ENCODE measurements at places on chromosomes 1 and 21. TPM values are rescaled to one million over a fixed set of nuclear protein-coding genes. Genes with fewer than 3 reads are reported as not detected.
A peak's percentile ranks its signal among the peaks of the same experiment; 100 is the strongest.

Gene PLA2G4A
- total RNA-seq, result 4.8 TPM

DNA sequence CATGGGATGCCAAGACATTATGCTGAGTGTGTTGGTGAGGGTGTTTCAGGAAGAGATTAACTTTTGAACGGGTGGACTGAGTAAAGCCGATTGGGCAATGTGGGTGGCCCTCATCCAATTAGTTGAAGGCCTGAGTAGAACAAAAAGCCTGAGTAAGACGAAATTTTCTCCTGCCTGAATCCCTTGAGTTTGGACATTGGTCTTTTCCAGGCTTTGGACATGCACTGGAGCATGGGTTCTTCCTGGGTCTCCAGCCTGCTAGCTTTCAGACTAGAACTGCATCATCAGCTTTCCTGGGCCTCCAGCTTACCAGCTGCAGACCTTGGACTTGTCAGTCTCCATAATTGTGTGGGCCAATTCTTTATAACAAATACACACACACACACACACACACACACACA is 63.6 kb downstream of the NIBAN1 start:
- DNase-seq, result peak; percentile 73

DNA sequence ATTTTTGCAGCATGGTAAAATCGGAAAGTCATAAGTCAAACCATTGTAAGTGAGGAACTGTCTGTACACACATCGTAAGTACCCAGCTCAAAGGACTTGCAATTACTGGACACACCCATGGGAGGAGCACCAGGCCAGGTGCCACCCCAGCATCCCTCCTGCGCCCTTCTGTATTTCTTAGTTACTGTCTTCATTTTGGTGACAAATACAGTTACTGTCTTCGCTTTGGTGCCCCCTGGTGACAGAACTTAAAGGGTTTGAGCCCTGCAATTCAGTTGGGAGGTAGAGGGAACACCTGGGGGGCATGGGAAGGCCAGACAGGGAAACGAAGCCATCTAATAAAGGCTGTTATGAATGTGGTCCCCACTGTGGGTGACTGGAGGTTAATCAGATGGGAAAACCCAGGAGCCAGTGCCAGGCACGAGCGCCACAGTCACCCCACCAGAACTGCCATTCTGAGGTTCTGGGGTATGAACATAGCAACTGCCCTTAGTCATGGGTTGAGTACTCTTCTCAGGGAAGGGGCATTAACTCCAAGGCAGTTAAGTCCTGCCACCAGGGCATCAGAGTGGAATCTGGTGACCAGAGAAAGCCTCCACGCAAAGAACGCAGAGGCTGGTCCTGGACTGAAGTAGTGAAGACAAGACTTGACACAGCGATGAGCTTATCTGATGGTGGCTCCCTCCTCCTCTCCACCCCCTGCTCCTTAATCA is 612.9 kb downstream of the PTPRU start:
- DNase-seq, result no peak

DNA sequence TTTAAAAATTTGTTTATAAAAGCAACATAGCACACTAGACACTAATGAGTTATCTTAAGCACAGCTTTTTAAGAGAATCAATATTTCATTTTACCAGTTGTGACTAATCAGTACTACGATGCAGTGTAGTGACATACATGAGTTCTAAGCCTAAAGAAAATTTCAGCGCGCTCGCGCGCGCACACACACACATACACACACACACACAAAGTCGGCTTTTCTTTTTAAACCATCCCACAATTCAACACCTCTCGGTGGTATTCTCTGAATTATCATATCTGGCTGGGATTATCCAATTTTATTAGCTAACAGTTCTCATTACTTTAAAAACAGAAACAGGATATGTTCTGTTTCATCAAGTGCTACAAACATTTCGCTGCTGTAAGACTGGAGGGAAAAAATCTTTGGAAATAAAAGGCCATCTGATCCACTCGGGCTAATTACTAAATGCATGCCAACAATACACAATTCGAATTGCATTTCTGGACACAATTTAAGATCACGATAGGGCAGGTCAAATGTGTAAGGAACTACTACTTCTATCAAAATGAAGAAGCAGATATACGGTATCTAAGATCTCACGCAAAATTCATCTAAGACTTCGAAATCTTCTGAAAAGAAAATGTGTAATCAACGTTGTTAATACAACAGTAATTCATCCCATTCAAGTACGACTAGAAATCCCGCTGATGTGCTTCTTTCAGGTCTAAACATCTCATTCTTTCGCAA is 1.2 kb downstream of the TUT4 start:
- no peak for DNase-seq

DNA sequence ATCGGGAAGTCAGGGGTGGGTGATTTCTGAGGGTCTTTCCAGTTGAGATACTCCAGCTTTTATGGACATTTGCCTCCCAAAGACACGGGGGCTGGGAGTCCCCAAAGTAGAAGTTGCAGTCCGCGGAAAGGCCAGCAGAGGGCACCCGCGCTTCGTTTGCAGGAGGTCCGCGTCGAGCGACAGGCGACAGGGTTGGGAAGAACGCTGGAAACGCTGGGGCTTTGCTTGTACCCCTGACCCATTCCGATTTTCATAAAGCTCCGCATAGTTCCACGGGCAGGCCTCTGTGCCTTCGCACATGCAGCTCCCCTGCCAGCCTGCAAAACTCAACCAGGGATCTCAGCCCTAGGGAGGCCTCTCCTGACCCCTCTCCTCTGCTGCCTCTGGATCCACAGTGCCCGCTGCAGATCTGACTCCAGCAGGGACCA is 44.2 kb upstream of the LAPTM5 start:
- DNase-seq, result peak; percentile 94

Gene CLCA1
- not detected for total RNA-seq

- DNase-seq, result no peak
Observed at GRCh38 chr1:151461694-151462093, 2.4 kb upstream of the POGZ start.

DNA sequence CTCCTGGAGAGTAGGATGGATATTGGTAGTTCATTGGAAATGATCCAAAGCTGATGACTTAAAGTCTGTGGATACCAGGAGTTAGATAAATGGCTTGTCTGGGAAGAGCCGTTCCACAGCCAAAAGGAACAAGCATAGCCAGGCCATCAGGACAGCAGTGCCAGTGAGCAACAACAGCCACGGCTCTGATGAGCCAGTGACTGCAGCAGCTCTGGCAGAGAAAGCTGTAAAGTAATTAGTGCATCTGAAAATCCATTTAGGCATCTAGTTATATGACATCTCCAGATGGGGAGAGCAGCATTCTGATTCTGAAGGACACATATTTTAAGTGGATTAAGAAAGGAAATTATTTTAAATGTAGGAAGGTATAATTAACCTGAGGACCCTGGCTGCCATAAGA is 256.2 kb upstream of the PLXNA2 start:
- no peak for DNase-seq

- no peak for DNase-seq
Observed at GRCh38 chr1:197124376-197124775, 22.1 kb downstream of the ASPM start.

DNA sequence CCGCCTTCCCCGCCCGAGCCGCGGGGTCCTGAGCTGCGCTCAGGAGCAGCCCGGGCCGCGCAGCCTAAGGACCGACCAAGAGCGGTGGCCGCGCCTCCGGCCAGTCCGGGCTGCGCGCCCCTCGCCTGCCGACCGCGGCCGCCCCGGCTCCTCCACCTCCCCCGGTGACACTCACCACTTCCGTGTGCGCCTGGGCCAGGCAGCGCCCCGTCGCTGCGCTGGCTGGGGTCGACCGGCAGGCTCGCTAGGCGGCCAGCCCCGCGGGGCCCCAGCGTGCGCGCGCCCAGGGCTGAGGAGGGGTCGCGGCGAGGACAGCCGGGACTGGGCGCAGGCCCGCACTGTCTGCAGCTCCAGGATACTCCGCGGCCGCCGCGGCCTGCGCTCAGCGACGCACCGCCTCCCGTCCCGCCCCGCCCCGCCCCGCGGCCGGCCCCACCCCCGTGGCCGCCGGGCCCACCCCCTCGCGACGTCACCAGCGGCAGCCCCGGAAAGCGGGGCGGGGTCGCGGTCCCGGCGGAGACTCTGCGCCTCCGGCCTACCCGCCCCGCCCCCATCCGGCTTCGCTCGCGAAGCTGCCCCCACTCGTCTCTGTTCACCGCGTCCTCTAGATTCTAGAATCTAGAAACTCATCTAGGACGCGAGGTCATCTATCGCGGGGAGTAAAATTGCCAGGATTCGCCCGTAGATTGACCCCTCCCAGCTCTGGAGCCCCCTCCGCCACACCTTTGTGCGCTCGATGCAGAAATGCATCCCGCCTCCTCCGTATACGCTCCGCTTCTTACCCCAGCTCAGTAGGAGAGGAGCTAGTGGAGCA is at the start of gene JAK1:
TSS of gene JAK1 (minus strand) at position 392 of the 814 bp plus-strand sequence. CDS start 80,285 bp downstream, outside the sequence.
- peak; percentile 93 for DNase-seq

Gene MTMR11
- total RNA-seq, result 16.4 TPM

- DNase-seq, result no peak
Observed at GRCh38 chr1:241357366-241358340, 648 bp upstream of the RGS7 start.

GRCh38 chr1:40755067-40755466 is 28.5 kb upstream of the KCNQ4 start:
- DNase-seq, result no peak

DNA sequence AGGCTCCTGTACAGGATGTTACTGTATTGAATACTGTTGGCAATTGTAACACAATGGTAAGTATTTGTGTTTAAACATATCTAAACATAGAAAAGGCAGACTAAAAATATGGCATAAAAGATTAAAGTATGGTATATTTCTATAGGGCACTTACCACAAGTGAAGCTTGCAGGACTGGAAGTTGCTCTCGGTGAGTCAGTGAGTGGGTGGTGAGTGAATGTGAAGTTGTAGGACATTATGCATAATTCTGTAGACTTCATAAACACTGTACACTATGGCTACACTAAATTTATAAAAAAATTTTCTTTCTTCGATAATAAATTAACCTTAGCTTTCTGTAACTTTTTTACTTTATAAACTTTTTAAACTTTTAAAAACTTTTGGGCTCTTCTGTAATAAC is 13.7 kb upstream of the TRIM62 start:
- no peak for DNase-seq

DNA sequence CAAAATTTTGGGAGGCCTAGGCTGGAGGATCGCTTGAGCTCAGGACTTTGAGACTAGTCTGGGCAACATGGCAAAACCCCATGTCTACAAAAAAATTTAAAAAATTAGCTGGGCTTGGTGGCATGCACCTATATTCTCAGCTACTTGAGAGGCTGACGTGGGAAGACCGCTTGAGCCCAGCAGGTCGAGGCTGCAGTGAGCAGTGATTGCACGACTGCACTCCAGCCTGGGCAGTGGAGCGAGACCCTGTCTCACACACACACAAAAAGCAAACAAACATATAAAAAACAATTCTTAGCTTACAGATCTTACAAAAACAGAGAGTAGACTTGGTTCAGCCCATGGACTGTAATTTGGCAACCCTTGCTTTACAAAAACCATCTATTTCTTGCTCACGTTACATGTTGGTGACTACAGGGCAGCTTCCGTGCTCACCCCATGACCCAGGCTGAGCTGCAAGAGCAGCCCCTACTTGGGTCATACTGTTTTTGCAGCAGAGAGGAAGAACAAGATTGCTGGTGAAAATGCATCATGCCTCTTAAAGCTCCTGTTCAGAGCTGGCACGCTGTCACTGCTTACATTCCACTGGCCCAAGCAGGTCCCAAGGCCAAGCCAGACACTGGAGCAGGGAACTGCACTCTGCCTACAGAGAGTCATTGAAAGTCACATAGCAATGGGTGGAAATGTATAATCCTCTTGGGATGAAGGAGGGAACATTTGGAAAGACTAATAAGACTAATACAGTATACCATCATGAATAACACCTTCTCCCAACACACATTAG is 13.4 kb upstream of the ZBTB8A start:
- no peak for DNase-seq

GRCh38 chr1:7594714-7595295 is 176.3 kb upstream of the VAMP3 start:
- DNase-seq, result peak; percentile 28

GRCh38 chr21:29228306-29228705 is 70.4 kb upstream of the BACH1 start:
- DNase-seq, result no peak

Gene MX2
- 19.0 TPM for total RNA-seq

DNA sequence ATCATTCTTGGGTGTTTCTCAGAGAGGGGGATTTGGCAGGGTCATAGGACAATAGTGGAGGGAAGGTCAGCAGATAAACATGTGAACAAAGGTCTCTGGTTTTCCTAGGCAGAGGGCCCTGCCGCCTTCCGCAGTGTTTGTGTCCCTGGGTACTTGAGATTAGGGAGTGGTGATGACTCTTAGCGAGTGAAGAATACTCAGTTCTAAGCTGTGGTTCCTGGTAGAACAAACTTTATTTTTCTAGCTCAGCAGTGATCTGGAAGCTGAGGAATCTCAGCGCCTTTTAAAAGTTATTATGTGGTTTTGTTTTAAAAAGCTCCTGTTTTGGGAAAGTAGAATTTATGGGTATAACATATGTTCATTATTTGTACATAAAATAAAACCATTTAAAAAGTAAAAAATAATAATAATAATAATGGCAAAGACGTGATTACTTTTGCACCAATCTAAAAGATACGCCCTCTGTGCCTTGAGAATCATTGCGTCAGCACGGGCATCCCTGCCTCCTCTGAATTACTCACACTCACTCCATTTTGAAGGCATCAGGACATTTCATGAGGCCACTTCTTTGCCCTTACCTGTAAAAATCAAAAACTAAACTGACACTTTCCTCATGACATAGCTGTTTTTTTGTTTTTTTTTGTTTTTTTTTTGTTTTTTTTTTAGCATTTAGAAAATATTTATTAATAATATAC is 29.7 kb upstream of the TNFRSF1B start:
- no peak for DNase-seq

- DNase-seq, result no peak
Observed at GRCh38 chr1:112794654-112795239, 79.6 kb upstream of the PPM1J start.

GRCh38 chr21:33540711-33541104 is 1.2 kb downstream of the GART start:
- no peak for DNase-seq

GRCh38 chr1:166193057-166193698 is 26.4 kb upstream of the FAM78B start:
- no peak for DNase-seq

- DNase-seq, result no peak
Observed at GRCh38 chr1:35945327-35945726, 14.4 kb downstream of the AGO3 start.

Gene CRNN
- total RNA-seq, result not detected

Gene TMEM39B
- total RNA-seq, result 16.4 TPM

Gene SPRR2F
- not detected for total RNA-seq

DNA sequence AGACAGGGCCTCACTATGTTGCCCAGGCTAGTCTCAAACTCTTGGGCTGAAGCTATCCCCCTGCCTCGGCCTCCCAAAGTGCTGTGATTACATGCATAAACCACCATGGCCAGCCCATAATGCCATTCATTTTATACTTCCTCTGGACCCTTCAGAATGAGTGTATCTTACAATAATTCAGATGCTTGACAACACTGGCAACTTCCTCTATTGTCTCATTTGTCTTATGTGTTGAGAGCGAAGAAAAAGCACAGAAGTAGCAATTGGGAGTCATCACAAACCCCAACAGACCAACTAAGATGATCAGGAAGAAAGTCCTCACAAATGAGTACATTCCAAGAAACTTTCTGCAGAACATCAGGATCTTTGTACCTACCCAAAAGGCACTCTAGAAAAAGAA is 191.9 kb downstream of the RERE start:
- no peak for DNase-seq

GRCh38 chr1:155531624-155532023 is 31.0 kb downstream of the ASH1L start:
- no peak for DNase-seq

Gene TCHH
- total RNA-seq, result 0.13 TPM

All from sciatic nerve (tissue), 2 donors.